Psoas muscle (tissue), 8 donors: ENCODE measurements at places on chromosomes 3 and 15. TPM values are rescaled to one million over a fixed set of nuclear protein-coding genes. Genes with fewer than 3 reads are reported as not detected.
A peak's percentile ranks its signal among the peaks of the same experiment; 100 is the strongest.

The TLR9 gene
- total RNA-seq = 0.34 TPM

DNA sequence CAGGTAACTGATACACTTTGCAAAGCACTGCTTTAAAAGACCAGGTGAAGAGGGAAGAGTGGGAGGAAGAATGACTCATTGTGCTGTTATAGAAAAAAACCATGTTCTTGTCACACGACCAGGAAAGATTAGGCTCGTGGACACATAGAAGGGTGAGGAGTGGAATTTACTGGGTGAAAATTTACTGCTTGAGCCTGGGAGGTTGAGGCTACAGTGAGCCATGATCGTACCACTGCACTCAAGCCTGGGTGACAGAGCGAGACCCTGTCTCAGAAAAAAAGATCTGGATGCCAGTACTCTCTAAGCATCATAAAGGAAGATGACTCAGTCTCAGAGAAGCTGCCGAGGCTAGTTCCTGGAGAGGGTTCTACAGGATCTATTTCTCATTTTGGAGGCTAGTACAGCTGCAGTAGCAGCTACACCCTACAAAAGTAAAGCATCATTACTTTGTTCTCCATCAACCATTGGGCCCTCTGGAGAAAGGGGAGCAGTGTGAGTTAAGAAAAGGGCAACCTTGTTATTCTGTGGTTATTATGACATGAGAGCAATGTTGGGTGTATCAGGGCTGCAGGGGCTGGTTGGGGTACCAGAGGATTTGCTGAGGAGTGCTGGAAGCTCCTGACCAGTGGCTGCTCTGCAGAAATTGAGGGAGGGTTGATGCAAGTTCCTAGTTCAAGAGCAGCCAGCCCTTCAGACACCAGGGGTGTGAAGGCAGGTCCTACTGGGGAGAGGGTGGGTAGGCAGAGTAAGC lies 75.4 kb downstream of the CMTM8 start:
- no peaks in the 10 kb centered on the region for H3K27me3 ChIP-seq
- H3K4me3 ChIP-seq = no peak overlapping the region
- DNase-seq = no peak
- peaks cover 5% of the 10 kb centered on the region for H3K4me1 ChIP-seq

DNA sequence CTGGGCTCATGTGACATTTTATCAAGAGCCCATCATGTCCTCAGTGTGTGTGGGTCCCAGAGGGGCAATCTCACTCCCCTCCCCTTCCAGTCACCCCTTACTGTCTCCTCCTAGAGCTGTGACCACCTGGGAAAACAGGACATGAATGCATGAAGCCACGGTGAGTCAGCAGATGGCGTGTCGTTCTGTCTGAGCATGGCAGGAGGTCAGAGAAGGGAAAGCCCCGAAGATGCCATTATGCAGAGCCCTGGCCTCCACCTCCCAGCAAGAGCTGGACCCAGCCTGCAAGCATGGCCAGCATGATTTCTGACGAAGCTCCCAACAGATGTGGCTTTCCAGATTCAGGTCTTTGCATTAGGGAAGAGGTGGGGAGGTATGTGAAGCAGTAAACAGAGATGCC lies 118.5 kb downstream of the TLE3 start:
- no peaks in the 10 kb centered on the region for H3K4me1 ChIP-seq
- no peaks in the 10 kb centered on the region for H3K27me3 ChIP-seq
- no peak for DNase-seq
- H3K27ac ChIP-seq = no peak overlapping the region

DNA sequence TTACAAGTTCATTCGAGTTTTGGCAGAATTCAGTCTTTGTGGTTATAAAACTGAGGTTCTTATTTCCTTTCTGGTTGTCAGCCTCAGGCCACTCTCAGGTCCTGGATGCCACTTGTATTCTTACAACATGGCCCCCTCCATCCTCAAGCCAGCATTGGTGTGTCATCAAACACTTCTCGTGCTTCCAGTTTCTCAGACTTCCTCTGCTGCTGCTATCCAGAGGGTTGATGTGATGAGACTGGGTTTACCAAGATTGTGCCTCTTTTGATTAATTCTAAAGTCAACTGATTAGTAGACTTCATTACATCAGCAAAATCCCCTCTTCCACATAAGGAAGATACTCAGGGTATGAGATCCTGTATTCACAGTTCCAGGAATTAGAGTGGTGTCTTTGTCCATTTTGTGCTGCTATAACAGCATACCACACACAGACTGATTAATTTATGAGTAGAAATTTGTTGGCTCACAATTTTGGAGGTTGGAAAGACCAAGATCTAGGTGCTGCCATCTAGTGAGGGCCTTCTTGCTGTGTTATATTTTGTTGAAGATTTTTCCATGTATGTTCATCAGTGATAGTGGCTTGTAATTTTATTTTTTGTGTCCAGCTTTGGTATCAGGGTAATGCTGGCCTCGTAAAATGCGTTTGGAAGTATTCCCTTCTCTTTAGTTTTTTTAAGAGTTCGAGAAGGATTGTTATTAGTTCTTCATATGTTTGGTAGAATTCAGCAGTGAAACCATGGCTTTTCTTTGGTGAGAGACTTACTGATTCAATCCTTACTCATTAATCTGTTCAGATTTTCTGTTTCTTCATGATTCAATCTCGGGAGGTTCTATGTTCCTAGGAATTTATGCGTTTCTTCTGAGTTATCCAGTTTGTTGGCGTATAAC lies 11.1 kb downstream of the LRCH3 start:
- H3K27ac ChIP-seq = no peak overlapping the region
- peaks cover 23% of the 10 kb centered on the region for H3K4me1 ChIP-seq
- H3K27me3 ChIP-seq = no peaks in the 10 kb centered on the region
- no peak for DNase-seq
- no peaks in the 10 kb centered on the region for H3K36me3 ChIP-seq
- H3K4me3 ChIP-seq = no peak overlapping the region

The CPB1 gene
- total RNA-seq = not detected

- no peak overlapping the region for H3K27ac ChIP-seq
- H3K27me3 ChIP-seq = no peaks in the 10 kb centered on the region
- H3K4me1 ChIP-seq = no peaks in the 10 kb centered on the region
- H3K36me3 ChIP-seq = no peaks in the 10 kb centered on the region
- DNase-seq = no peak
- H3K4me3 ChIP-seq = no peak overlapping the region
Measured at GRCh38 chr3:43797794-43798193, 107.1 kb downstream of the ABHD5 start.

GRCh38 chr15:52069559-52069958 lies 43.0 kb downstream of the BCL2L10 start:
- H3K36me3 ChIP-seq = no peaks in the 10 kb centered on the region
- H3K4me3 ChIP-seq = no peak overlapping the region
- DNase-seq = no peak
- H3K4me1 ChIP-seq = no peaks in the 10 kb centered on the region
- H3K27ac ChIP-seq = no peak overlapping the region

The FAM81A gene
- total RNA-seq = 0.34 TPM

The RTP1 gene
- not detected for total RNA-seq

- DNase-seq = no peak
- no peak overlapping the region for H3K4me3 ChIP-seq
- peak overlapping the region; percentile 54 for H3K27ac ChIP-seq
Measured at GRCh38 chr15:85545752-85546151, 165.3 kb downstream of the AKAP13 start.

- no peak for DNase-seq
- H3K36me3 ChIP-seq = no peaks in the 10 kb centered on the region
- no peak overlapping the region for H3K27ac ChIP-seq
- no peaks in the 10 kb centered on the region for H3K27me3 ChIP-seq
Measured at GRCh38 chr3:46395210-46395661, 11.6 kb downstream of the CCR5AS start.

The CLSTN2 gene
- 5.0 TPM for total RNA-seq

The CELF6 gene
- 0.20 TPM for total RNA-seq

GRCh38 chr15:64828985-64829384 lies 3.5 kb upstream of the PIF1 start:
- no peaks in the 10 kb centered on the region for H3K36me3 ChIP-seq
- DNase-seq = no peak
- no peaks in the 10 kb centered on the region for H3K27me3 ChIP-seq

- no peak overlapping the region for H3K4me3 ChIP-seq
- no peaks in the 10 kb centered on the region for H3K36me3 ChIP-seq
- H3K4me1 ChIP-seq = peaks cover 27% of the 10 kb centered on the region
- no peak for DNase-seq
Measured at GRCh38 chr15:98778263-98778959, 130.1 kb downstream of the IGF1R start.

The PLAAT1 gene
- 17.8 TPM for total RNA-seq

GRCh38 chr15:42036112-42036905 lies 15.5 kb upstream of the PLA2G4E start:
- H3K4me3 ChIP-seq = no peak overlapping the region
- no peaks in the 10 kb centered on the region for H3K27me3 ChIP-seq
- H3K27ac ChIP-seq = no peak overlapping the region
- no peaks in the 10 kb centered on the region for H3K36me3 ChIP-seq
- DNase-seq = no peak
- peaks cover 10% of the 10 kb centered on the region for H3K4me1 ChIP-seq

GRCh38 chr3:159499031-159499793 lies 489.4 kb upstream of the IL12A start:
- no peaks in the 10 kb centered on the region for H3K4me1 ChIP-seq
- no peaks in the 10 kb centered on the region for H3K27me3 ChIP-seq
- H3K27ac ChIP-seq = no peak overlapping the region
- no peak for DNase-seq
- no peak overlapping the region for H3K4me3 ChIP-seq

DNA sequence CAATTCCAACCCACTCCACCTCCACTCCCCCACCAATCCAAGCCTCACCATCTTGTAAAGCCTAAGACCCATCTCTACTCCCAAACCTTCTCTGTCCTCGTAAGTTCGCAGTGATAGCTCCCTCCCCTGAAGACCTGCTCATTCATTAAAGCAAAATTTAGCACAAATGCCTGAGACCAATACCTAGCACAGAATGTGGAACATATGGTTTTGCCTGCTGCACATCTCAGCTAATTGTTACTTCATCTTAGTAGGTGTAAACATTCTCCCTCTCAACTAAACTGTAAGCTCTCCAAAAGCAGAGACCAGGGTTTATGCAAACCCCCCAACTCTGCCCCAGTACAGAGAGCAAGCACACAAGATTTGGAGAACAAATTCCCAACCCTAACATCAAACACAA lies 20.5 kb downstream of the DCLK3 start:
- no peak overlapping the region for H3K4me3 ChIP-seq
- no peaks in the 10 kb centered on the region for H3K4me1 ChIP-seq
- no peak for DNase-seq
- no peaks in the 10 kb centered on the region for H3K36me3 ChIP-seq
- H3K27ac ChIP-seq = no peak overlapping the region

- no peak overlapping the region for H3K27ac ChIP-seq
- DNase-seq = no peak
- H3K4me1 ChIP-seq = peaks cover 3% of the 10 kb centered on the region
- no peaks in the 10 kb centered on the region for H3K27me3 ChIP-seq
- H3K36me3 ChIP-seq = no peaks in the 10 kb centered on the region
Measured at GRCh38 chr3:151479452-151479851, 18.6 kb upstream of the IGSF10 start.

- H3K27me3 ChIP-seq = no peaks in the 10 kb centered on the region
- DNase-seq = no peak
- no peak overlapping the region for H3K4me3 ChIP-seq
- no peaks in the 10 kb centered on the region for H3K36me3 ChIP-seq
- no peak overlapping the region for H3K27ac ChIP-seq
Measured at GRCh38 chr3:157404381-157404780, 32.3 kb upstream of the PTX3 start.

DNA sequence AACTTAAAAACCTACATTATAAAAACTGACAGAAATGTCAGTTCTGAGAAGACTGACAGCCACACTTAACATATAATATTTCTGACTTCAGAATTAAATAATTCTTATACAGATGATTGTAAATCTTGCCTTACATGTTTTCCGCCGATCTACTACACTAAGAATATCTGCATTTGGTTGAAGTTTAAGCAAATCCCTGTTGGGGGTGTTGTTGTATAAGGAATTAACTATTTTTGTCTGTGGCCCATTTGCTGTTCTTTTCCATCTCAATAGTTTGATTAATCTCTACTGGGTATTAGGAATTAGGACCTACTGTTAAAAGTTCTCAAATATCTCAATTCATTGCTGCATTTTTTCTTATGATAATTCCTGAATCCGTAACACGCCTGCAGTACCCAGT lies 838.3 kb upstream of the ROBO1 start:
- no peak overlapping the region for H3K27ac ChIP-seq
- no peaks in the 10 kb centered on the region for H3K4me1 ChIP-seq
- H3K36me3 ChIP-seq = no peaks in the 10 kb centered on the region
- H3K4me3 ChIP-seq = no peak overlapping the region

- peaks cover 24% of the 10 kb centered on the region for H3K4me1 ChIP-seq
- no peaks in the 10 kb centered on the region for H3K36me3 ChIP-seq
- H3K27me3 ChIP-seq = no peaks in the 10 kb centered on the region
- DNase-seq = no peak
- no peak overlapping the region for H3K4me3 ChIP-seq
Measured at GRCh38 chr3:26438325-26438940, 184.1 kb upstream of the LRRC3B start.

GRCh38 chr3:49339941-49340800 lies at the start of gene USP4:
Gene USP4, minus strand, starts transcription at chr3:49340053. Its CDS starts 29 bp downstream, at chr3:49340024.
- no peaks in the 10 kb centered on the region for H3K27me3 ChIP-seq
- H3K36me3 ChIP-seq = peaks cover 3% of the 10 kb centered on the region
- peak within 1 kb of the TSS; percentile 98 for H3K4me3 ChIP-seq
- H3K4me1 ChIP-seq = peaks cover 15% of the 10 kb centered on the region

DNA sequence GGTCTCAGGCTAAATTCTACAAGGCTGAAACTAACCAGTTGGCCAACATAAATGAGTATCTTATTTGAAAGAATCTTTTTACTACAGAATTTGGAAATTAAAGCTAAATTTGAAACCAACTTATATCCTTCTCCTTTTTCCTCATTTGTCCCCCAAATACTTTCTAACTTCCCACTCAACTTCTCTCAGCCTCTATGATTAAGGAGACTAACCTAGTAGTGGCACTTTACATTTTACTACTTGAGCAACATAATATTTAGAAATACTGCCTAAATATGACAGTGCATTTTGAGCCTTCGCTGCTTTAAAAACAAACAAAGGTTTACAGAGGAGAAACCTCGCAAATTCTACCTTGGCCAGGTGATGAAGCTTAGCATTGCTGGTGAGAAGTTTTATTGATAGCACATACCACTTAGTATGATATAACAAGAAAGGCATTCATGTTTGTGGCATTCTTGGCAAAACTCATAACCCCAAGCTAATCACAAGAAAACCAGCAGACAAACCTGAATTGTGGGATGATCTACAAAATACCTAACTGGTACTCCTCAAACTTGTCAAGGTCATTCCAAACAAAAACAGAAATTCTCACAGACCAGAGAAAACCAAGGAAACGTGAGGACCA lies 432.1 kb upstream of the CFAP20DC start:
- no peaks in the 10 kb centered on the region for H3K27me3 ChIP-seq
- no peaks in the 10 kb centered on the region for H3K4me1 ChIP-seq
- DNase-seq = no peak
- H3K4me3 ChIP-seq = no peak overlapping the region
- H3K36me3 ChIP-seq = no peaks in the 10 kb centered on the region

GRCh38 chr3:100120012-100120411 lies 5.7 kb upstream of the FILIP1L start:
- peak overlapping the region; percentile 38 for H3K4me3 ChIP-seq
- H3K4me1 ChIP-seq = peaks cover 33% of the 10 kb centered on the region
- no peak for DNase-seq
- no peaks in the 10 kb centered on the region for H3K36me3 ChIP-seq
